ENCODE measurements at places on chromosomes 4 and X.

DNA sequence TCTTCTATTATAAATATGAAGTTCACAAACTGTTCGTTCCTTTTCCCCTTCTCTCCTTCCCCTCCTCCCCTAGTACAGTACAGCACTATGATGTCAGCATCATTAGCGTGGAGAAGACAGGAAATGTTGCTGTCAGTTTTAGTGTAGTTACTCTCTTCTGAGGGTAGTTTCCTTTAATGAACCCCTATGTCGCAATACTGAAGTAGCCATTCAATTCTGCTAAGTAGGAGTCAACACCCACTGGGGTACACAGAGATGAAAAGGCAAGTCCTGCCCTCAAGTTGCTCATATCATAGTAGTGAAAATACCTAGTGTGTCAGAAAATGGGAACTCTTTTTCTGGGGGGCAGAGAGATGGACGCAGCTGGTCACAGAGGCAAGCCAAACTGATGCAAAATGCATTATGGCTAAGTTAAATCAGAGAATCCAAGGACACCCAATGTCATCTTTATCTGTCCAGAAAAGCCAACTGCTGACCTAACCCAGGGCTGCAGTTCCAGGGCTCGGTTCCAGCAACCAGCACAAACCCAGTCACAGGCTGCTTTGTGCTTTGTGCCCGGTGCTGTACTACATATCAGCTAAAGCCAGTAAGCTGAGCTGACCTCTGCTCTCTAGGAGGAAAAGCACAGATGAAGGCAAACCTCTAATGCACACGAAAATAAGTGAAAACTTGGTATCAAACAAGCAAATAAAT, 31.5 kb downstream of the GRIA3 start:
- no peaks in the 10 kb centered on the region for H3K36me3 ChIP-seq
- no peak overlapping the region for H3K27ac ChIP-seq
- H3K27me3 ChIP-seq, result no peaks in the 10 kb centered on the region
- H3K4me1 ChIP-seq, result no peaks in the 10 kb centered on the region

GRCh38 chr4:85780664-85781063, 305.7 kb downstream of the ARHGAP24 start:
- no peak overlapping the region for H3K27ac ChIP-seq
- H3K4me3 ChIP-seq, result no peak overlapping the region
- peaks cover 9% of the 10 kb centered on the region for H3K4me1 ChIP-seq
- no peak for DNase-seq
- H3K27me3 ChIP-seq, result no peaks in the 10 kb centered on the region
- H3K36me3 ChIP-seq, result no peaks in the 10 kb centered on the region

DNA sequence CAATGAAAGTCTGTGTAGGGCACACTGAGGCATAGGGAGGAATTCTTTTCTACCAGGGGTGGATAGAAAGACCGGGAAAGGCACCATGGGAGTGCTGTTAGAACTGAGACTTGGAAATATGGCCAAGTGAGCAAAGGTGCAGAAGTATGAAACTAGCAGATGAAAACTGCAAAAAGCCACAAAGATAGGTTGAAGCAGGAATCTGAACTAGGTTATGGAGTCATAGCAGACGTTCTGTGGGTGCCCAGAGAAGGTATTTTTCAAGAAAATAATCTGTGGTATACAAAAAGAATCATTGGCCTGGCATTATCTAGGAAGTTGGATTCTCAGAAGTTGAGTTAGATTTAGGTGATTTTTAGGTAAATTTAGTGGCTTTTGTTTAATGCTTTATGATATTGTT, 48.5 kb downstream of the SMAD1 start:
- peaks cover 37% of the 10 kb centered on the region for H3K4me1 ChIP-seq
- no peak overlapping the region for H3K27ac ChIP-seq
- H3K36me3 ChIP-seq, result no peaks in the 10 kb centered on the region
- H3K27me3 ChIP-seq, result no peaks in the 10 kb centered on the region
- DNase-seq, result no peak

DNA sequence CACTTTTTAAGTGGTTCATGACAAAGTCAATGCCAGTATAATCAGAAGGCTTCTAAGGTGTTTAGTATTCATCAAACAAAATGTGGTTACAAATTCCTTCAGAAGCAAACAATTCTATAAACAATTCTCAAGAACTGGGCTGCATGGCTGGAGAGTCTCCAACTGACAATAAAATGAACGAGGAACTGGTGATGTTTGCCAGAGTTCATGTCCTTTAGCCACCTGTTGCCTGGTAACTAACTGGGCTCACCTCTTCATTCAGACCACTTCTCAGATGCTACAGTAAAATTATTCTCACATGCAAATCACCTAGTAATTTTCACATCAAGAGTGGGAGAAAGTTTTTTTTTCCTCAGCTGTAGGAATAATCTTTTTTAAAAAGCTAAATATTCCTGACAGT, 53.3 kb downstream of the CAMK2D start:
- no peaks in the 10 kb centered on the region for H3K27me3 ChIP-seq
- DNase-seq, result no peak
- H3K36me3 ChIP-seq, result no peaks in the 10 kb centered on the region
- peaks cover 6% of the 10 kb centered on the region for H3K4me1 ChIP-seq
- no peak overlapping the region for H3K4me3 ChIP-seq

DNA sequence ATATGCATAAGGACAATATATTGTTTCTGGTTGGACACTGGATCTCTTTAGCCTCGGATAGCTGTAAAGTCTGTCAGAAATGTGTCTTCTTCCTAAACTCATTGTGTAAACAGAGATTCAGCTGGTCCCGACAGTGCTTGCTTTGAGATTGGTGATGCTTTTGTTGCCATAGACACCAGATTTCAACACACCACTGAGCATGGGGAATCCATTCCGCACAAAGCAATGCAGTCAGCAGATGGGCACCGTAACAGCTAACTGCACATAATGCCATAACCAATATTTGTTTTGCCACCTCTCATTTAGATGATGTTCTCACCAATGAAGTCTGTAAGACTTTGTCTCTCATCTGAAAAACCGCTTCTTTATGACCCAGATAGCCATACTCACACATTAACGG, 33.3 kb upstream of the FAM47C start:
- no peak overlapping the region for H3K27ac ChIP-seq
- H3K36me3 ChIP-seq, result no peaks in the 10 kb centered on the region
- H3K4me1 ChIP-seq, result no peaks in the 10 kb centered on the region
- H3K27me3 ChIP-seq, result no peaks in the 10 kb centered on the region

DNA sequence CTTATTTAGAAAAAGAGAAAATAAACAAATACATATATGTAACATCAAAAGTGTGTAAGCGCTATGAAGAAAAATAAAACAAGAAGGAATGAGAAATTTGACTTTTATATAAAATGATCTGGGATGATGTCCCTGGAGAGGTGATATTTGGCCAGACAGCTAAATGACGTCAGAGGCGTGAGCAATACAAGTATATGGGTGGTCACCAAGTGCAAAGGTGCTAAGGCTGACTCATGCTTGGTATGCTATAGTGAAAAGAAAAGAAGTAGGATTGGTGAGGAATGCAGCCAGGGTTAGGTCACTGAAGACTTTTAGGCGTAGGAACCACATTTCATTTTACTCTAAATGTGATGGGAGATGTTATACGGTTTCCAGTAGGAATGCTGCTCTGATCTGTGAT, 1049.1 kb upstream of the TENM3 start:
- no peaks in the 10 kb centered on the region for H3K4me1 ChIP-seq
- H3K27me3 ChIP-seq, result no peaks in the 10 kb centered on the region
- no peak for DNase-seq

GRCh38 chr4:110294165-110294564, 95.8 kb upstream of the ELOVL6 start:
- no peaks in the 10 kb centered on the region for H3K27me3 ChIP-seq
- DNase-seq, result peak; percentile 13
- H3K36me3 ChIP-seq, result no peaks in the 10 kb centered on the region

- DNase-seq, result no peak
- H3K36me3 ChIP-seq, result no peaks in the 10 kb centered on the region
- no peaks in the 10 kb centered on the region for H3K27me3 ChIP-seq
- H3K4me1 ChIP-seq, result no peaks in the 10 kb centered on the region
- no peak overlapping the region for H3K4me3 ChIP-seq
- no peak overlapping the region for H3K27ac ChIP-seq
These were observed 112.5 kb downstream of the C4orf51 start for GRCh38 chr4:145792429-145792828.

GRCh38 chr4:156672492-156673305, 298.9 kb downstream of the PDGFC start:
- no peak overlapping the region for H3K27ac ChIP-seq
- H3K4me3 ChIP-seq, result no peak overlapping the region
- H3K4me1 ChIP-seq, result peaks cover 6% of the 10 kb centered on the region

GRCh38 chr4:1998296-1998695, 10.5 kb downstream of the NELFA start:
- no peak overlapping the region for H3K27ac ChIP-seq
- no peak for DNase-seq
- no peaks in the 10 kb centered on the region for H3K4me1 ChIP-seq
- H3K4me3 ChIP-seq, result no peak overlapping the region
- H3K27me3 ChIP-seq, result no peaks in the 10 kb centered on the region

- no peaks in the 10 kb centered on the region for H3K4me1 ChIP-seq
- H3K27ac ChIP-seq, result no peak overlapping the region
- no peaks in the 10 kb centered on the region for H3K27me3 ChIP-seq
- no peaks in the 10 kb centered on the region for H3K36me3 ChIP-seq
- H3K4me3 ChIP-seq, result no peak overlapping the region
These were observed 12.1 kb downstream of the DDX60 start for GRCh38 chr4:168306476-168306875.

DNA sequence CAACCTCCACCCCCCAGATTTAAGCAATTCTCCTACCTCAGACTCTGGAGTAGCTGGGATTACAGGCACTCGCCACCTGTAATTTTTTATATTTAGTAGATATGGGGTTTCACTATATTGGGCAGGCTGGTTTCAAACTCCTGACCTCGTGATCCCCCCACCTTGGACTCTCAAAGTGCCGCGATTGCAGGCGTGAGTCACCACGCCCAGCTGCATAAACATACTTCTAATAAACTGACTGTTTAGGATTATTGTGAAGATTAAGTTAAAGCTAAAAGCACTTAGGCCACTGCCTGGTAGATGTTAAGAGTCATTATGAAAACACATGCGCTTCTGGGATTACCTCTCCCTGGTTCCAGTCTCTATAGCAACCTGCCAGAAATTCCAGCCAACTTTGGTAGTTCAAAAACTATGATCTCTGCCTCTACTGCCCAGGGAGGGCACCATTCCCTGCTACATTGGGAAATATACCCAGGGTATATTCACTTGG, 30.2 kb upstream of the GRIA3 start:
- H3K4me1 ChIP-seq, result no peaks in the 10 kb centered on the region
- H3K27me3 ChIP-seq, result no peaks in the 10 kb centered on the region
- DNase-seq, result peak; percentile 31
- no peaks in the 10 kb centered on the region for H3K36me3 ChIP-seq
- no peak overlapping the region for H3K4me3 ChIP-seq

DNA sequence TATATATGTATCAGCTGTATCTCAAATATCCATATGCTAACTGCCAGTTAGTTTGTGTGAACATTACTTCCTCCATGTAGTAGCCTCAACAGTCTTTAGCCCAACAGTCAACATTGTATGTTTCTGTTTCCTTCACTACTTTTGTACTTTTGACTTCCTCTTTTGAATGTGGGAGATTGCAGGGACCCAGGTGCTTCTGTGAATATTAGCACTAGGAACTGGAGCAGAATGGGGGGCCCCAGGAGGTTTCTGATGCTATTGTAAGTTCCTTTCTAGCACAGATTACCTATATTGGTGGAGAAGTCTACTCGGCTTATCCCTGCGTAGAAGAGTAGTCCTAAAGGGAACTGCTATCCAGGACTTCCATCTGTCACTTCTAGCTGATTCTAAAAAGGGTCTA, 2.3 kb downstream of the PLAC8 start:
- H3K4me1 ChIP-seq, result peaks cover 20% of the 10 kb centered on the region
- peak overlapping the region; percentile 51 for H3K27ac ChIP-seq
- DNase-seq, result no peak
- H3K27me3 ChIP-seq, result no peaks in the 10 kb centered on the region
- H3K4me3 ChIP-seq, result no peak overlapping the region
- H3K36me3 ChIP-seq, result no peaks in the 10 kb centered on the region

DNA sequence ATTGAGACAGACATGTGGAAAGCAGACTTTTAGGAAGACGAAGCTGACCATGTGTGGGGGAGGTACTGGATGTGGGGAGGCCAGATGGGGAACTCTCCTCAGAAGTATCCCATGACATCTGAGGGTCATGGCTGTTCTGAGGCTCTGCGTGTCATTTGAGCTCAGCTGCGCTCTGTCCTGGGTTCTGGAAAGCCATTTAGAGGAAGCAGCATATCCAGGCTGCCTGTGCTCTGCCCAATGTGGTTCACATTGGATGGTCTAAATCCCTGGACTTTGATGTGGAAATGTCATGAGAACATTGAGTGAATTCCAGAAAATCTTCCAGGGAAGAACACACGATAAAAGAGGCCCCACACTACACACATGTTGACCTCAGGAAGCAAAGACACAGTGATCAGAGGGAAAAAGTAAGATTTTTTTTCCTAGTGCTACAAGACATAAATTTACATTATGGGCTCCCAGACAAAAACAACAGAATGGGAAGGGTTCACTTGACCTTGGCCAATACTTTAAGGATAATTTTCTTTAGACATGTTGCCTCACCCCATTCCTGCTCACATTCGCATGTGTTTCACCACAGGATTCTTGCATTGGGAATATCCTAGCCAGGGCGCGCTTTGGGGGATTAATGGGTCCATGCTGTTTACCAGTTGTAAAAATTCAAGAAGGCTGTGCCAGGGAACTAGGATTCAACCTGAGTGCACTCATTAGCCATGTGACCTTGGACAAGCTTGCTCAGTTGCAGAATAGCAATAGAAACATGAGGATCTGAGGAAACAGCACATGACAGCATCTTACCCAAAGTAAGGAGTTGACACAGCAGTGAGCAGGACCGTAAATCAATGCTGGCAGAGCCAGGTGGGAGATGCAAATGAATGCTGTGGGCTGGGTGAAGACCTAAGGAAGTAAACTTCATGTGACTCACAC, 73.2 kb upstream of the C1QTNF7 start:
- H3K27ac ChIP-seq, result no peak overlapping the region
- H3K36me3 ChIP-seq, result no peaks in the 10 kb centered on the region
- no peak for DNase-seq
- H3K4me1 ChIP-seq, result no peaks in the 10 kb centered on the region
- no peak overlapping the region for H3K4me3 ChIP-seq

Measured in SJCRH30 (cell line).